Dermis microvascular lymphatic vessel endothelial cell (primary cell): ENCODE measurements at places on chromosomes 2 and 18.

- no peak for DNase-seq
These were observed 52.6 kb downstream of the NEDD4L start for GRCh38 chr18:58096658-58097057.

DNA sequence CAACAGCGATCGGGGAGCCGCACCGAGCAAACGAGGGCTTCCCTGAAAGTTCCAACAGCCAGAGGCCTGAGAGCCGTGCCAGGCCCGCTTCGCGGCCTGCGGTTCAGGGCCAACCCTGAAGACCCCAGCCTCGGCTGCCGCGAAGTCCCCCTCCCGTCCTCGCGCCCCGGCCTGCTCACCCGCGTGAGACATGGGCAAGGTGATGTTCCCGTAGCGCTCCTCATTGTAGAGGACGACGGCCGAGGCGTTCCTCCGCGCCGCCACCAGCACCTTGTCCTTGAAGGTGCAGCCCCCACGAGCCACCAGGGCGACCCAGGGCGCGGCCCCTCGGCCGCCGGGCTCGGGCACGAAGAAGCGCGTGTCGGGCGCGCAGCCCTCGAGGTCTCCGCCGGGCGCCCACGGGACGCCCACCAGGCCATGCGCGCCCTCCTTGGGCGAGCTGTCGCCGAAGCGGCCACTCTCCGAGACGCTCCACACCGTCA lies 510 bp downstream of the RNF149 start:
- peak; percentile 25 for DNase-seq

DNA sequence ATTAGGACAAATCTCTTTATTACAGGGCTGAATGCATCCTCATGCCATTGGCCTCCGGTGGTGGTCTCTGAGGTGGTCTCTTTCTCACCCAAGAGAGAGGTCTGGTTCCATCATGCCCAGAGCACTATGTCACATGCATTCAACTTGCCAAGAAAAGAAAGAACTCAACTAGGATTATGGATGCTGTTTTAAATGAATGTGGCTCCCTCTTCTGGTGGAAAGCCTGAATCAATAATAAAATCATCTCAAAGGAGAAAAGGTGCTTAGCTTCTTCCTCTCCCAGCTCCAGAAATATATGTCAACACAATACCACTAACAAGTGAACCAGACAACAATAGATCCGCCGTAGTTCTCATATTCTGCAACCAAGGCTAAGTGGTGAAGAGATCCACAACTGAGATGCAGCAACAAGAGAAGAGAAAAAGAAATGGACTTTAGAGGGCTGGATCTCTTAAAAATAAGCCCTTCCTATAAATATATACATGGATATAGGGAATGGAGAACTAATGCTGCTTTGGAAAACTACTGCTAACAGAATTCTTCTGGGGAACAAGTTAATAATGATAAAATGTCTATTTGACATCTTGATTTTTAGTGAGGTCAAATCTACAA lies 396.8 kb downstream of the NCKAP5 start:
- peak; percentile 17 for DNase-seq

GRCh38 chr2:199569336-199569735 lies 111.6 kb upstream of the SATB2 start:
- DNase-seq: no peak
